ENCODE measurements at places on chromosomes 13 and 19.

- DNase-seq, result no peak
These were observed 888.9 kb downstream of the SLITRK1 start for GRCh38 chr13:82993417-82993816.

DNA sequence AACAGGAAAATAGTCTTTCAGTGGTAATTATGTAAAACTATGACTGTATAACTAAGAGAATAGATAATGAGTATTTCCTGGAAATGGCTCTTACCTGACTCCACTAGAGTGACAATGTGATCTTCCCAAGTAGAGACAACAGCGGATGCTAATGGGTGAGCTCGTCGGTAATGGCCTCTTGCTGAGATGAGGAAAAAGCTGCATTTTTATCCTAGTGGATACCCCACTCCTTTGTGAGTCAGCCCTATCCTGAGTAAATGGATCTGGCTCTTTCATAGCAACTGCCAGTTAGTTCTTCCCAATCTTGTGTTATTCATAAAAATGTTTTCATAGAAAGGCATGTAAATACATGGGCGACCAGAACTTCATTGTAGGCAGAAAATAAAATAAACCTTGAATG lies 299.5 kb downstream of the NALCN start:
- no peak for DNase-seq

DNA sequence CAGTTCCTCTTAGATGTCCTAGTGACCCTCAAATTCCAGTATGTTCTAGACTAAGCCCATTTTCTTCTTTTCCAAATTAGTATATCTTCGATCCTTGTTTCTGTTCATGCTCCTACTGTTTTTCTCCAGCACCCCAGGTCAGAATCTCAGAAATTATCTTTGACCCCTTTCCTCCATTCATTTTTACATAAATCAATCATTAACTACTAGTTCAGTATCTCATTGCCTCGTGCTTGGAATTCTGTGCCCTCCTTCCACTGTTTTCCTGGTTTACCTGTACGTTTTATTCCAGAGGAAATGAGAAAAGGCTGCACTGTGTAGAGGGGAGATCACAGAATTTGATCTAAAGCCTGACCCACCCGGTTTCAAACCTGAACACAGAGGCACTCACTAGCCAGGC lies 107.9 kb downstream of the LRCH1 start:
- no peak for DNase-seq

- peak; percentile 93 for DNase-seq
These were observed 47.7 kb downstream of the CYP4F22 start for GRCh38 chr19:15555759-15556633.

DNA sequence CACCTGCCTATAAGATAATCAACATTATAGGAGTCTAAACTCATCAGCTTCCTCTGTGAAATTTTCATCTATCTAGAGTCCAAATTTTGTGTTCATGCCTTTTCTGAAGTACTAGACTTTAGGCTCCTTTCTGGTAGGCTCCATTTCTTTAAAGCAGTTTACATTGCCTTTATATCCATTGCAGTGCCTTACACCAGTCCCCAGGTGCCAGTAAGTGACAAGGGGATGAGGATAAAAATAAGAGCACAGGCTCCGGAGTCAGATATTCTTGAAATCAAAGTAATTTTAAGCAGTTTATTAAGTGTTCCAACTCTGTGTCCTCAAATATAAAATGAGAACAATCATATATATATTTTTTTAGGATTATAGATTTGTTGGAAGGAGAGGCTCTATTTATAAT lies 10.6 kb upstream of the CYSLTR2 start:
- no peak for DNase-seq

DNA sequence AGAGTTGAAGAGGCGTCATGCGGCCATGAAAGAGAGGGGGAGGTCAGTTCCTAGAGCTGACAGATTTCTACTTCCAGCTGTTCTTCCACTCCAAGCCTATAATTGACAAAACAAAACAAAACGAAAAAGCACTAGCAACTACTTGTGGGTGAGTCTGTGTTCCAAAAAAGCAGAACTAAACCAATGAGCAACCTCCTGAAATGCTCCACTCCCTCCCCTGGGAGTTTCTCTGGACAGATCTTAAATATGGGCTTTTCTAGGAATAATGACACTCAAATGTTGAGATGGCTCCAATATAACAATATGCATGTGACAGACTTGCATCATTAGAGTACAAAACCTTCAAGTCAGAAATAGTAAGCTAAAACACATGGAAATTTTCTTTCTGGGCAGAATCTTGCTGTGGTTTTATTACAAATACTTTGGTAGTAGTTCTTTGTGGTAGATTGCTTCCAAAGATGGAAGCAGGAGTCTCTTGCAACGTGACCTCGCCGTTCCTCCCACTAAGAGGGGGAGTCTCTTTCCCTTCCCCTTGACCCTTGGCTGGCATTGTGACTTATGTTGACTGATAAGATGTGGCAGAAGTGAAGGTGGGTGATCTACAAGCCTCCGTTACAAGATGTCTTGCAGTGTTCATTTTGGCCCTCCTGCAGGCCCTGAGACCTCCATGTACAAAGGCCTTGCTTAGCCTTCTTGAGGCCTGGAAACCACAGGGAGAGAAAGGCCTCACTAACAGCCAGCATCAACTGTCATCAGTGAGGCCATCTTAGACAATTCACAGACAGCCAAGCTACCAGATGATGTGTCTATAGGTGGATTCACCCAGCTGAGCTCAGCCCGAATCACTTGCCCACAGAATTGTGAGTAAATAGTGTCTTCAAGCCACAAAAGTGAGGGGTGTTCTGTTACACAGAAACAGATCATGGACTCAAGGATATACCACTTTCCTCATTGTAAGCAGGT lies 173.1 kb upstream of the RFC3 start:
- no peak for DNase-seq

GRCh38 chr13:85406269-85406975 lies 392.8 kb downstream of the SLITRK6 start:
- DNase-seq, result no peak

GRCh38 chr19:57436417-57436816 lies 1.3 kb downstream of the ZNF749 start:
- no peak for DNase-seq

GRCh38 chr13:78012046-78012445 lies 93.4 kb upstream of the EDNRB start:
- DNase-seq, result no peak

DNA sequence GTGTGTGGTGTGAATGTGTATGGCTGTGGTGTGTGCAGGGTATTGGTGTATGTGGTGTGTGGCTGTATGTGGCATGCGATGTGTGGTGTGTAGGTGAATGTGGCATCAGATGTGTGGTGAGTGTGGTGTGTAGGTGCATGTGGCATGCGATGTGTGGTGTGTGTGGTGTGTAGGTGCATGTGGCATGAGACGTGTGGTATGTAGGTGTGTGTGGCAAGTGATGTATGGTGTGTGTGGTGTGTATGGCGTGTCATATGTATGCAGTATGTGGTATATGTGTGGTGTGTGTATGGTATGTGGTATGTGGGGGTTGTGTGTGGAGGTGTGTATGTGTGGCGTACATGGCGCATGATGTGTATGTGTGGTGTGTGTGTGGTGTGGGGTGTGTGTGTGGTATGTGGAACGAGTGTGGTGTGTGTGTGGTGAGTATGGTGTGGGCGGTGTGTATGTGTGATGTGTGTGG lies 63.4 kb downstream of the PEPD start:
- DNase-seq, result no peak

- no peak for DNase-seq
These were observed 3.9 kb upstream of the CATSPERG start for GRCh38 chr19:38331728-38332127.

DNA sequence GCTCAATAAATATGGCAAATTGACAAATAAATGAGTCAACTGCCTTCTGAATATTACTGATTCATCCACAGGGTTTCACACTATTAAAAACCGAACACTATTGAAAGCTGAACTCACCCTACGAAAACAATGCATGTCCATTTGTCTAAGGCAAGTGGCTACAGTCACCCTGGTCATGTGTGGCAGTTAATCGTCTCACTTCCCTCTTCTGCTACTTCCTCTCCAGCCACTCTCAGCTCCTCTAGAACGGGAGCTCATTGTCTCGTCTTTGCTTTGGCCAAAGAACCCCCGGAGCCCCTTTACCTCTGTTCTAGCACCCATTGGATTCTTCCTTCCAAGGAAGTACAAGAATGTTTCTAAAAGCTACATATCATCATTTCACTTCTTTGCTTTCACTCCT lies 74.4 kb upstream of the ZNF599 start:
- no peak for DNase-seq

GRCh38 chr13:110560601-110561343 lies 750 bp downstream of the RAB20 start:
- no peak for DNase-seq

DNA sequence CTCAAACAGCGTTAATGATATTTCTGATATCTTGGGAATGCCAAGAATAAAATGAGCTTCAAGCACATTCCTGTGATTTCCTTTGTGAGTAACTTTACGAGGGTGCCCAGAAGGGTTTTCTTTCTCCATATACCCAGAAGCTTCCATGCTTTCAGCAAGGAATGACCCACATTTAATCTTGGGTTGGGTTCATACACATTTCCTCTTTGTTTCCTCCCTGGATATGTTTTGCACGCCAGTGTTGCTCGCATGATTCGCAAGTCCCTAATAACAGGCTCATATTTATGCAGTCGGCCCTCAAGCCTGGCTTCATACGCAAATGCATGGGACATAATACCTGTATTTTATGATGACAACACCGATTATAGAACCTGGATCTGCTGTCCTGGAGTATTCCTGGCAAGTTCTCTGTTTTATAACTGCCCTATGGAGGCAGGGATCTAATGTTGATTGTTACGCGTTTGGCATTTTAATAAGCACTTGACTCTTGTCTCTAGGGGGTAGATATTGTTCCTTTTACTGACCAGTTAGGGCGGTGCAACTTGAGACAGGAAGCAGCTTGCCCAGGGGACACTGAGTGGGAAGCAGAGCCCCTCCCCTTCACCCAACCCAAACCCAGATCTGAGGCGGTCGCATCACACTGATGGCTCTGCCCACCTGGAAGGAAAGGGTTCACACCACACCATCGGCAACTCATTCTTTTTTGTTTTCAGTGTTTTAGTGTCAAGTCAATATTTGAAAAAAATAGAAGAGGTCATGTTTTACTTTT lies 220.4 kb upstream of the SOX1 start:
- no peak for DNase-seq

DNA sequence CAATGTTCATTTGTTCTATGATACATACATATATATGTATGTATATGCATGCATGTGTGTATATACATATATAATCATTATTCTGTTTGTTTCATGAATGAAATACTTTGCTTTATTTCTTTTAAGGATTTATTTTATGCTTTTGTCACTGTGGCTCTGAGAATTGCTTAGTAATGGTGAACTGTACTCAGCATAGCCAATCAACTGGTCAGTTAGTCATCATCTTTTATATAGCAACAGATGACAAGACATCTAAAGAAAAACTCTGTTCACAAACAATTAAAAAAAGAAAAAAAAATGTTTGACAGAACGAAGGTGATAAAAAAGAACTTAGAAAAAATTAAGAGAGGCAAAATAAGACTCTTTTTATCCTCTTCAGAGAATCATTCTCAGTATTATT lies 1440.3 kb downstream of the PCDH9 start:
- DNase-seq, result no peak

GRCh38 chr13:39282400-39282972 lies 244.2 kb downstream of the NHLRC3 start:
- DNase-seq, result no peak

DNA sequence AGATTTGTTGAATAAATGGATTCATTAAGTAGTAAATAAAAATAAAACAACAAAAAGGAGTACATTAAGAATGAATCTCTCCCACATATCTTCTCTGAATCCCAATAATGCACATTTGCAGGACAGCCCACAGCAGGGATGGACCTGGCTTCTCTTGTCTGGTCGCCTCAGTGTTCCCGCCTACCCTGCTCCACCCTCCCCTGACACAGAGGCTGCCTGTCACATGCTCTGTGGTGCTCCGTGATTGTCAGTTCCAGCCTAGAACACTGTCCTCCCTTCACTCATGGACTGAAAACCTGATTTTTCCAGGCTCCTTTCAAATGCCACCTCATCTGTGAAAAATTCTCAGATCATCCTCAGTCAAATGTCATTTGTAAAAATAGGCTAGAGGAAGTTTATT lies 94.5 kb upstream of the GPR12 start:
- DNase-seq, result no peak

DNA sequence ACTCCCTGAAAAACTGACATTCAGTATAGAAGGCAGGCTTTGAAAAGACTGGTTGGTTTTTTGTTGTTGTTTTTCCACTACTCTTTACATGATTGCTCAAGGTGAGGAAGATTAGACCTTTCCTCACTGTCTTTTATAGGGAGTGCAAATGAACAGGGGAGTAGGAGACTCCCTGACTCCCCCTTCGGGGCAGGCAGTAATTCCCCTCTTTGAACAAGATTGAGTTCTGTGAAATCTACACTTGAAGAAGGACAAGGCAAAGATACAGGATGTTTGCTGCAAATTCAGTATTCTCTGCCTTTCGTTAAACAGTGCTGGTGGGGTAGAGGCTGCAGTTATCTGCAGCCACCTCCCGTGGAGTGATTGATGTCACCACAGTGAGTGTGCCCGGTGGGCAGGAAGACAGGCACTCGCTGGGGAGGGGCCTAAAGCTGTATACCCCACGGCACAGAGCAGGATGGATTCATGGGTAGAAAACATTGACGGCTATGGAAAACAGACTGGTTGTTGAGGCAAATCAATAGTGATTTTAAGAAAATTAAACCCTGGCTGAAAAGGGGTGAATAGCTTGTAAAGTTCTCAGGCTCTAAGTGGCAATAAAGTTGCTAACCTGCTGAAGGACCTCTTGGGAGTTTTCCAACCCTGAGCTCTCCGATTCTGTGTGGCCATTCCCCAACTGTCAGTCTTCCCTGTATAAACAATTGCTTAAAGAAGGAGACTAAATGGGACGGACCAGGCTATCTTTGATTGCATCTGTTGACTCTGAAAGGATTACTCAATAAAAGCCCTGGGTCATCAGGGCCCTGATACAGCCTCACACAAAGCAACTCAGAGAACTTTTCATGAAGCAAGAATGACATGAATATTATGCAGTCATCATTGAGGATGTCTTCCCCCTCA lies 308.3 kb downstream of the TBC1D4 start:
- DNase-seq, result no peak

DNA sequence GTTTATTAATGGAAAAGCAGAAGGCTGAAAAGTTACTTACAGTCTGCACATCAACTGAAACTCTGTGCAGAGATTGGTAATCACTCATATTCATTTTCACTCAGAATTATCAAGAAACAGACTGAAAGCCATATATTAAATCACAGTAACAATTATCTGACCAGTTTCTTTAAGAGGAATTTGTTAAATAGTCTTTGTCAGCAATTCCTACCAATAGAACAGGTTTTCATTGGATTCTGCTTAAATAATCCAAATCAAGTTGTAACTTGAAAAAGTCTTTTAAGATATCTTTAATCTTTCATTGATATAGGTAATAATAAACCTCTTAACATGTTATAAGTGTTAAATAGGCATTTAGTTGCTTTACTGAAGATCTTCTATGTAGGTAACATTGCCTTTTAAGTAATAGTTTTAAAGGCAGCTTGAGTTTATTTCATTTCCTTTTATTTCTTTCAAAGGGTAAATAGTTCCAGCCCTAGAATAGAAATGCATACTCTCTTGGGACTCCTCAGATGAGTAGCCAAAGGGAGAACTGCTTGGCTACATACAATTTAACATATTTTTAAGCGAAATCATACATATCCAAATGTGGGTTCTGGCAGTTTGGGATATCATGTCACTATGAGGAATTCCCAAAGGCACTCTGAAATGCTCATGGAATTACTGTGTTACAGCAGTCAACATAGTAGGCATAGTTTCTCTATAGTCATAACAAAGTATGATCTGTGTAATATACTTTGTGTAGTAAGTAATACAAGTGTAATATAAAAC lies 326.0 kb upstream of the SPRY2 start:
- no peak for DNase-seq
